ENCODE measurements at places on chromosomes 6 and 20.
A peak's percentile ranks its signal among the peaks of the same experiment; 100 is the strongest.

GRCh38 chr6:150466196-150466595 is 97.4 kb downstream of the IYD start:
- DNase-seq = no peak

DNA sequence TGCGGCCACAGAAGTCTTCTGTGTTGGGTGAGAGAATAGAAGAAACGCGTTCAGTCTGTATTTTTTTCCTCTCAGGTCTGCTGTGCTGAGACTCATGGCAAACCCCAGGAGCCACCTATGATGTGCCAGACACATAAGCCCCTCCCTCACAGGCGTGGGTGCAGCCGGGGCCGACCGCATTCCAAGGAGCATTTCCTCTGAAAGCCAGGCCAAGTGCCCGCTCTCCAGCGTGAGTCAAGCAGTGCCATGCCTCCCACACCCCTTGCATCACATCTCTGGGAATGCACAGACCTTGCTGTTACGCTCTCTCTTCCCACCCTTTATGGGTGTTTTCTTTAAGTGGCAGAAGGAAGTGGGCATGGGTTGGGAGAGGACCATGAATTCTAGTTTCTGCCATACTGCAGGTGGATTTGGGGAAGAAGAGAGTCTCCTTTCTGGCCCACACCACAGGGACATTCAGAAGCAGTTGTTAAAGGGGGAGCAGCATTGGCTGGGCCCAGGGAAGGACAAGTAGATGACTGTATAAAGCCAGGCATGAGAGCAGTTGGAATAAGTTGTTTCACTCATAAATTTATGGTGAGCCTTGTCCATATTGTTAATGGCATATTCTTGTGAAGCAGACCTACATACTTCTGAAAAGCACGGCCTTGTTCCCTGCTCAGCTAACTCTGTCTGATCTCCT is 37.1 kb upstream of the TFAP2A start:
- peak; percentile 42 for DNase-seq

- DNase-seq = peak; percentile 83
These were observed 109.9 kb downstream of the RIN2 start for GRCh38 chr20:19867940-19868371.

GRCh38 chr6:20915156-20915555 is 380.9 kb downstream of the CDKAL1 start:
- peak; percentile 49 for DNase-seq

DNA sequence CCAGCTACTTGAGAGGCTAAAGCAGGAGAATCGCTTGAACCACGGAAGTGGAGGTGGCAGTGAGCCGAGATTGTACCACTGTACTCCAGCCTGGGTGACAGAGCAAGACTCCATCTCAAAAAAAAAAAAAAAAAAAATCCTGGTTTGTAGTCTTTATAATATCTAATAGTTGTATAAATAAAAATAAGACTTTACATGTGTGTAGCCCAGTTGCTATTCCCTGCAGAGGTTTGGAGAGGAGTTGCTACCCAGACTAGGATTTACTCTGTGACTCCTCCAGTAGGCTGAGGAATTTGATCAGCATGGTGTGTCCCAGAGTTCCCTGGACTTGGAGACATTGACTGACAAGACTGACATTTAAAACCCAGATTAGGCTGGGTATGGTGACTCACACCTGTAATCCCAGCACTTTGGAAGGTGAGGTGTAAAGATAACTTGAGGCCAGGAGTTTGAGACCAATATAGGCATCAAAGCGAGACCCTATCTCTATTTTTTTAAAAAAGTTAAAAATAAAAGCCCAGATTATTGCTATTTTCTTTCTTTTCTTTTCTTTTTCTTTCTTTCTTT is 10.2 kb downstream of the CHMP4B start:
- DNase-seq = no peak

DNA sequence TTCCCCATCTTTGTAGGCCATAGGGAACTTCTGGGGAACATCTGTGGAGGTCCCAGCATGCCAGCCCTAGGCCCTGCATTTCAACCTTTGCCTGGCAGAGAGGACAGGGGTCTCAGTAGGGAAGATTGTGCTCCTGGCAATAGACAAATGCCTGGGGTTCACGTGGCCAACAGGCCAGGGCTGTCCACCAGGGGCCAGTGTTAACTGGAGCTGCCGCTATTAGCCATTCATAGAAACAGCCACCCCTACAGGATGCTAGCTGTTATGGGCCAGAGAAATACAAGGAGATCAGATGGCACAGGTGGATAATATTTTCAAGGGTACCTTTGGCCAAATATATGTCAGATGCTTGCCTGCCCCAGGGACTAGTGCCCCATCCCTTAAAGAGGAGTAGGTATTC is 932.9 kb downstream of the QKI start:
- DNase-seq = no peak

DNA sequence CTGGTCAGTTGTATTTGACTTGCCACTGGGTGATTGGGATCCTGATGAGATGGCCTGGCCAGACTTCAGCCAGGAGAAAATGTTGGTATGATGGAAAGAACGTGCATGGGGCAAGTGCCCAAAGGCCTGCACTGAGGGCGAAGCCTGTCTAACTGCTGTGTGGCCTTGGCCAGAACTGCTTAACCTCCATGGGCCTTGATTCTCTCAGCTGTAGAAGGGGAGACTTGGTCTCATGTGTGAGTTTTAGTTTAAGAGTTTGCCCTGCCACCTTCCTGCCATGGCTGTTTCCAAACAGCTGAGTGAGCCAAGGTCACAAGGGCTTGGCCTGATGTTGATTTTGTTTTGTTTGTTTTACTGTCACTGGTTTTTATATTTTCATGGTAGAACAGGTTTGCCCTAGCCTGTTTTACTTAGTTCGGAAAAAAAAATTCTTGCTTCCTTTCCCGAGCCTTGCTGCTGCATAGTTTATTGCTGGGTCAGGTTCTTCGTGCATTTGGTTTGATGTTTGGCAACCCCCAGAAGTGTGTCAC is 35.3 kb downstream of the DSTN start:
- DNase-seq = no peak

- no peak for DNase-seq
These were observed 35.1 kb downstream of the DSE start for GRCh38 chr6:116405652-116406356.

Measured in KBM-7 (cell line).